ENCODE measurements at places on chromosomes 4 and X.
A peak's percentile ranks its signal among the peaks of the same experiment; 100 is the strongest.

DNA sequence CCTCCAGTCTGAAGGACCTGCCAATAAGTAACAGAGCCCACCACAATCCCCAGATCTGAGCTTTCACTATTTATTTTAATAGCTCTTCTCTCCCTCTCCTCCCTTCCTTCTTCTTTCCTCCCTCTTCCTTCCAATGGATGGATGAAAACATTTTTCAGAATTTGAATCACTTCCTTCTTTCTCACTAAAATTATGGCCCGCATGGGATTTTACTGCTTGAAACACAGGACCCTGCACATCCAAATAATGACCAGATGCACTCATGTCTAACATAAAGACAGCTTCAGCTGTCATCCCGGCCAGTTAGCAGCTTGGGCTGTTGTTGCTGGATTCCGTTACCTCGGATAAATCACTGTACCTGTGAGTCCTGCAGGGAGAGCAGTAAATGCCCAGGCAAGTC is 5.4 kb upstream of the PHEX start:
- no peaks in the 10 kb centered on the region for H3K36me3 ChIP-seq
- H3K27ac ChIP-seq = no peak overlapping the region

DNA sequence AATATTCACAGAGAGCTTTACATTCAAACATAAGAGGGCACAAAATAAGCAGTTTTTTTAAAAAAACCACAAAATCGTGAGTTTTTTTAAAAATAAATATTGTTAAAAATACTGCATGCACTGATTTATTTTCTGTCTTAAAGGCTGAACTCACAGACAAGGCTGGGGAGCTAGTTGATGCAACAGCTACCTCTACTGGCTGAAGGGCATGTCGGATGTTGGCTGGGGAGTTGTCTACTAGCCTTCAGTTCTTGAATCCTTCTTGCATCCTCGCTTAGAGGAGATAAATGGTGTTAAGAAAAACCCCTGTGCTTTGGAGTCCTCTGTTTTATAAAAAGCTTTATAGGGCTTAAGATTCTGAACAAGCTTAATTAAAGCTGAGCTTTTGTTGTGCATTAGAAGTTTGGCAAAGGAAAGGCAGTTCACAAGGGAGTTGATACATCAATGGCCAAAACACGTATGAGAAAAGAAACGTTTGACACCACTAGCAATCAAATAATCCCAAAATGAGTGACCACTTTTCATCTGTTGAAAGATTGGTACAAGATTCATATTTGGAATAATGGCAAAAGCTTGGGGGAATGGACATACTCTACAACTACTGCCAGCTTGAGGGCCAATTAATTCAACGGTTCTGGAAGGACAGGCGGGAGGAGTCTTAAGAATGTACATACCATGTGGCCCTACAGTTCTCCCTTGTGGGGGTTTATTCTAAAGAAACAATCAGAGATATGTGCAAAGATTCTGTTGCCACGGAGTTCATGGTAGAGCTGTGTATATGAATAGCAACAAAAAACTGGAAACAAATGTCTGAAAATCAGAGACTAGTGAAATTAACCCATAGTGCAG is 94.7 kb downstream of the SEL1L3 start:
- no peak overlapping the region for H3K4me3 ChIP-seq
- H3K27ac ChIP-seq = no peak overlapping the region
- no peaks in the 10 kb centered on the region for H3K36me3 ChIP-seq
- no peaks in the 10 kb centered on the region for H3K27me3 ChIP-seq

DNA sequence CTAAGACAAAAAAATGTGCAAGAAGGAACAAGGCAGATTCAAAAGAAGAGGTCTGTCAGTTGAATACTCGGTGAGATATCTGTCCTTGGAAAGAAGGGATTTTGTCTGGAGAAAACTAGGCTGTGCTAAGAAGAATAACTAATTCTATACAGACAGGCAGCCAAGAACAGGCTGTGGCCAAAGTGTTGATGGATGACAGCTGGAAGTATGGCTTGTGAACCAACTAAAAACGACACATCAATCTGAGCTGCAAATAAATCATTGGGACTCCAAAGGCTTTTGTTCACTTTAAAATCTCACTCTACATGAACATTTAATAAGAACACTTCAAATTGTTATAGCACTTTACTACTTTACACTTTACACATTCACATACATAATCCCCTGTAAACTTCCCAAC is 70.5 kb upstream of the IGSF1 start:
- DNase-seq = no peak
- H3K4me1 ChIP-seq = no peaks in the 10 kb centered on the region
- H3K36me3 ChIP-seq = no peaks in the 10 kb centered on the region

GRCh38 chr4:60581919-60582536 is 618.1 kb upstream of the ADGRL3 start:
- no peaks in the 10 kb centered on the region for H3K27me3 ChIP-seq
- no peaks in the 10 kb centered on the region for H3K4me1 ChIP-seq
- H3K36me3 ChIP-seq = no peaks in the 10 kb centered on the region
- DNase-seq = no peak
- H3K4me3 ChIP-seq = no peak overlapping the region
- no peak overlapping the region for H3K27ac ChIP-seq

GRCh38 chr4:122873821-122874593 is 47.4 kb downstream of the FGF2 start:
- no peak overlapping the region for H3K27ac ChIP-seq
- no peak for DNase-seq
- no peaks in the 10 kb centered on the region for H3K36me3 ChIP-seq
- H3K4me3 ChIP-seq = no peak overlapping the region
- no peaks in the 10 kb centered on the region for H3K4me1 ChIP-seq
- no peaks in the 10 kb centered on the region for H3K27me3 ChIP-seq

DNA sequence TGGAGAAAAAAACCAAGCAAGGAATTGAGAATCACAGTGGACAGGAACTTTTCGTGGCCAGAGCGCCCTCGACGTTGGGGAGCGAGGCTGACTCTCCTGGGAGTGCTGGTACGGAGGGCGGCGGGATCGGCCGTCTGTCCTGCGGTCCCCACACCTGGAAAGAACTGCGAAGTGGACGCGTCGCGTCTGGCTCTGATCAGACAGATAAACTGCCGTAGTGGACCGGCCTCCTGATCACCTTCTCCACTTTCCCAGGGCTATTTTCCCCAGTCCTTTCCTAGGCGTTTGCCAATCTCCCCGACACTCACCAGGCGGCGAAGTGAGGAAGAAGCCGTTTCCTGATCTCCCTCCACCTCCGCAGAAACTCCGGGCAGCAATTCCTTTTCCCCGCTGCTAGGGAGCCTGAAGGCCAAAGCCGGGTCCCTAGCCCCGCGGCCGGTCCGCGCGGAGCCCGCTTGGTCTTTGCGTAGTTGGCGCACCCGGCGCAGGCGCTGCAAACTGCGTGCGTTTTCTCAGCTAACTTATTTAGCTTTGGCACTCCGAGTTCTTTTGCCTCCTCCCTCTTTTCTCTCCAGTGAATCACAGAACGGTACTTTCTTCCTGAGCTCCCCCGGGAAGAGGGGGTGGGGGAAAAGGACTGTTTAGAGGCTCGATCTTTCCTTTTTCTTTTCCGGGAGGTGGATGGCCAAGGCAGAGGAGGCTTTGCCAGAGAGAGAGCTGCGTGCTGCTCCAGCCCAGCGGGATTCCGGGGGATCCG is at the start of gene ARSJ:
TSS of gene ARSJ (minus strand) at position 500 of the 757 bp plus-strand sequence. CDS start 813 bp downstream, outside the sequence.
- H3K36me3 ChIP-seq = no peaks in the 10 kb centered on the region
- H3K4me1 ChIP-seq = peaks cover 4% of the 10 kb centered on the region
- H3K4me3 ChIP-seq = peak within 1 kb of the TSS; percentile 75
- no peak for DNase-seq

- no peaks in the 10 kb centered on the region for H3K4me1 ChIP-seq
- DNase-seq = no peak
- H3K4me3 ChIP-seq = no peak overlapping the region
- H3K36me3 ChIP-seq = no peaks in the 10 kb centered on the region
These were observed 110.4 kb downstream of the PPARGC1A start for GRCh38 chr4:23779422-23779821.

DNA sequence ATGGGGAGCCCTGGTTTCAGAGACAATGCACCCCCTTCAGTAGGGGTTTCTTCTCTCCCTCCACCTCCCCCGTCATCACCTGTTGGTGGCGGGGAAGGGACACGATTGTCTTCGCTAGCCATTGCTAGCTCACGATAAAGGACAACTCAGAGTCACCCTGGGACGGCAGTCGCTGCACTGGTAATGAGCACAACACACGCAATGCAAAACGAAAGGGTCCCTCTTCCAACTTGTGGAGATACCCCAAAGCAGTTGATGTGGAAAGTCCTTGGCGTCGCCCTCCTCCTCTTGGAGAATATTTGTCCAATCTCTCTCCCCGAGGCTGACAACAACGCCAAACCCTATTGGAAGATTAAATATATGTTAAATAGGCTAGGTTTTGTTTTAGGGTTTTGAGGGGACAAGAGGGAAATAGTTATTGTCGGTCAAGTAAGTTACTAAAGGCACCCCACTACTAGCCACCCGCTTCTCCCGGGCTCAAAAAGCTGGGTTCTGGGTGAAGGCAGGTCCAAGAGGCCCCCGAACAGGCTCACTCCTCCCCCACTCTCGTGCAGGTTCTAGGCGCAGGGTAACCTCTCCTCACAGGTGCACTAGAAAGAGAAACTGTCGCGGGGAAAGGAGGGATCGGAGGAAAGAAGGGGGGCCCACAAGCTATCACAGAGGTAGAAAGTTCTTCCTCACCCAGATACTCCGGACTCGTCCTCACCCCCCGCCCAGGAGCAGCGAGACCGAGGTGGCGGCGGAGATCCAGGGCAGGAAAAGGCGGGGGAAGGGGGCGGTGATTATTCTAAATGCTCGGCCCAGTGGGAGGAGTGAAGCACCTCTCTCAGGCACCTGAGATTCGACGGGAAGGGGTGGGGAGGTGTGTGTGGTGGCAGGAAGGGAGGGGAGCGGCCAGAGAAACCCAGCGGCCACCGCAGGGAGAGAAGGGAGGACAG is at the start of gene LRBA:
TSS of gene LRBA (minus strand) at position 764 of the 938 bp plus-strand sequence. CDS start at position 122, 642 bp downstream.
- peaks cover 3% of the 10 kb centered on the region for H3K4me1 ChIP-seq
- peak within 1 kb of the TSS; percentile 91 for H3K27ac ChIP-seq
- H3K4me3 ChIP-seq = peak within 1 kb of the TSS; percentile 89

DNA sequence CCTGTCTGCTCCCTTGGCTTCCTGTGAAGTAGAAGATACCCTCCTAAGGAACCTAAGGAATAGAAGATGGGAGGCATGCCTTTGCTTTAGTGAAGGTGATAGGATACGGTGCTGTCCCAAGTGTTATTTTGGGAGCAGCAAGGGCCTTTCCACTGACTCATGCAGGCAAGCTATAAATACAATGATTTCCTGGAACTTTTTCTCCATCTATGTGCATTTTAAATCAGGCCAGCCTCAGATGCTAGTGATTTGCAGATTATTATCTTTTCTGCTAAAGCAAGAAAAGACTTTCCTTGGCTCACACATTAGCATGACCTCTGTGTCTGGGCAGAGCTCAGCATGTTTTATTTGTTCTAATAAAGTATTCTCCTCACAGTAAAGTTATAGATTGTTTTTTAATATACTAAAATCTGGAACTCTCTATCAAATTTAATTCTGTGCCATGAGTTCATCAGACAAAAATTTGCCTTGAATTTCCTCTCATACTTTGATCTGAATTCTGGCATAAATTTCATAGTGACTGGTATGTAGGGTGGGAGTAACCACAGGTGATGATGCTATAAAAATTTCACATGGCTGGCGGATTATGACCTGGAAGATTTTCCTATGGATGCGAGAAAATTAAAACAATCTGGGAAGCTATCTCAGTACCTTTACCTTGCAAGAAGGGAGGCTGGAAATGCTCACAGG is 131.7 kb downstream of the REPS2 start:
- no peak overlapping the region for H3K27ac ChIP-seq
- no peak for DNase-seq
- H3K4me1 ChIP-seq = no peaks in the 10 kb centered on the region

GRCh38 chr4:19375931-19376330 is 875.8 kb upstream of the SLIT2 start:
- no peak overlapping the region for H3K27ac ChIP-seq
- no peaks in the 10 kb centered on the region for H3K36me3 ChIP-seq
- no peak overlapping the region for H3K4me3 ChIP-seq

GRCh38 chr4:38751341-38752010 is 31.3 kb downstream of the TLR10 start:
- DNase-seq = no peak
- no peaks in the 10 kb centered on the region for H3K27me3 ChIP-seq
- no peak overlapping the region for H3K4me3 ChIP-seq
- H3K27ac ChIP-seq = no peak overlapping the region
- no peaks in the 10 kb centered on the region for H3K4me1 ChIP-seq

DNA sequence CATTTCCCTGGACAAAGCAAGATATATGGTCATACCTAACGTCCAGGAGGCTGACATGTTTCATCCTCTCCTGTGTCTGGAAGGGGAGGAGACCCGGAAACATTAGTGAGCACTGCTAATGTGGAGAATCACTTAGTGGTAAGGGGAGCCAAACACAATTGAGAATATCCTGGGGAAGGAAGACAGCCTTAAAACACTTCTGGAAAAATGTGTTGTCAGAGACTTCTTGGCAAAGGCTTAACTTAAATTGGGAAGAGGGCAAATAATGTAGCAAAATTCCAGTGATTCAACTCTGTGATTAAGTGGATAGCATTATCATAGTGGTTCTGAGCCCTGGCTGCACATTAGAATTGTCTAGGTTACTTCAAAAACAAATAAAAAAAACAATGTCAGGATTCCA is 39.5 kb downstream of the SPARCL1 start:
- H3K27ac ChIP-seq = no peak overlapping the region
- no peaks in the 10 kb centered on the region for H3K36me3 ChIP-seq
- DNase-seq = no peak
- H3K4me3 ChIP-seq = no peak overlapping the region
- H3K27me3 ChIP-seq = no peaks in the 10 kb centered on the region

GRCh38 chr4:46648088-46648744 is 258.3 kb upstream of the GABRA2 start:
- no peaks in the 10 kb centered on the region for H3K36me3 ChIP-seq
- no peak for DNase-seq
- H3K27ac ChIP-seq = no peak overlapping the region
- peaks cover 3% of the 10 kb centered on the region for H3K27me3 ChIP-seq
